ENCODE measurements at places on chromosomes 2 and 18.

DNA sequence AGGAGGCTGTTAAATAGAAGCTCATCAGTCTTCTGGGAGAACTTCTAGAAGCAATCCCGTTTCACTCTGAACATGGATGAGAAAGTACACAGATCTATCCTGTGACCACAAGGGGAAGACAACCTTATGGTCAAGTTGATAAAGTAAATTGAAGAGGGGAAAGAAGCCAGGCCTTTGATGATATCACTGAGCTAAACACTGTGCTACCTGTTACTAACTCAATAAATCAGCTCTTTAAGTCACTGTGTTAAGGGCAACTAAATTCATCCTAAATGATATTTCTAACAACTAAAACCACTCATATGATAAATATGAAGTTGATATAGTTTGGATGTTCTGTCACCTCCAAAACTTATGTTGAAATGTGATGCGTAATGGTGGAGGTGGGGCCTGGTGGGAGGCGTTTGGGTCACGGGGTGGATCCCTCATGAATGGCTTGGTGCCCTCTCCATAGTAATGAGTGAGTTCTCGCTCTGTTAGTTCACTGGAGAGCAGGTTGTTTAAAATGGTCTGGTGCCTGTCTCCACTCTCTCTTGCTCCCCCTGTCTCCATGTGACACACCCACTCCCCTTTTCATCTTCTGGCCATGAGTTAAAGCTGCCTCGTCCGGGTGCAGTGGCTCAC, 23.6 kb downstream of the OLA1 start:
- no peak for DNase-seq

- DNase-seq = no peak
Observed at GRCh38 chr18:36759167-36759776, 69.5 kb downstream of the TPGS2 start.

DNA sequence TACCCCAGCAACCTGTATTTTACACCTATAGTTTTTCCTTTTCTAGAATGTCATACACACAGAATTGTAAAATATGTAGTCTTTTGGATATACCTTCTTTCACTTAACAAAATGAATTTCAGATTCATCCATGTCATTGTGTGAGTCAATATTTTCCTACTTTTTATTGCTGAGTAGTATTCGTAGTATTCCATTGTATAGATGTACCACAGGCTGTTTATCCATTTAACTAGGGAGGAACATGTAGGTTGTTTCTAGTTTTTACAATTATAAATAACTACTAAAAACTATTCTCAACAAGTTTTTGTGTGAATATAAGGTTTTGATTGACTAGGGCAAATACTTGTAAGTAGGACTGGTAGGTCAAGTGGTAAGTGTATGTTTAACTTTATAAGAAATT, 187.4 kb downstream of the ACOXL start:
- DNase-seq = no peak

GRCh38 chr18:55128437-55128836, 169.2 kb upstream of the CCDC68 start:
- no peak for DNase-seq

DNA sequence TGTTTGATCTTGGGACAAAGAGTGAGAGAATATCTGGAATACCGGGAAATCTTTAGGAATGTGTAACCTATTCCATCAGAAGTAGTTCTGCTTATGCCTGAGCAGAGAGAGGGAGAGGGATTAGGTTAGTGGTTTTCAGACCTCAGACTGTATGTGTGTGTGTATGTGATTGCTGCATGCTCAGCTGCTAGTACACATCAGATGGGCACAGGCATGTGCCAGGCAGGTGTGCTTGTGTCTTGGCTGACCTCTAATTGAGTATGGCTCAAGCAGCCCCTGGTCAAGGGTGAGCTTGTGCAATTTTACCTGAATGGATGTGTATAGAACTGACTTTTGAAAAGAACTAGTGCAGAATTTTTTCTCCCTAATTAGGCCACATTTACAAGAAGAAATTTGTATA, 91.2 kb downstream of the INSIG2 start:
- no peak for DNase-seq

DNA sequence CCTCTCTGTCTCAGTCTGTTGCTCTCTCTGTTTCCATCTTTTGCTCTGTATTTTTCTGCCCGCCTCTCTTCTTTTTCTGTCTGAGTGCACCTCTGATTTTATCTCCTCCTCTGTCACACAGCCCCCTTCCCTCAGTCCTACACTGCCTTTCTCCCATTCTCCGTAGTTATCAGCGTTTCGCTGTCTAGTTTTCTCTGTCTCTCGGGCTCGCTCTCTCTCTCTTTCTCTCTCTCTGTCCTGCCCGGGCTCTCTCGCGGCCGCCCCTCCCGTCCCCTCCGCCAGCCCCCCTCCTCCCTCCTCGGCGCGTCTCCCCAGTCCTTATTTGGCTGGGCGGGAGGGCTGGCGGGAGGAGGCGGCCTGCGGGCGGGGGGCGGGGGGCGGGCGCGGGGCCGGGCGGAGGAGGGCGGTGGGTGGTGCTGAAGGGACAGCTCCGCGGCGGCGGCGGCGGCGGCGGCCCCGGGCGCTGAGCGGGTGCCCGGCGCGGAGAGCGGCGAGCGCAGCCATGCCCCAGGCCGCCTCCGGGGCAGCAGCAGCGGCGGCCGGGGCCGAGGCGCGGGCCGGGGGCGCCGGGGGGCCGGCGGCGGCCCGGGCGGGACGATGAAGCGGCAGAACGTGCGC, at the start of gene KCNK3:
TSS of gene KCNK3 (plus strand) at position 444 of the 618 bp plus-strand sequence. CDS start at position 598, 154 bp downstream.
- DNase-seq = no peak

DNA sequence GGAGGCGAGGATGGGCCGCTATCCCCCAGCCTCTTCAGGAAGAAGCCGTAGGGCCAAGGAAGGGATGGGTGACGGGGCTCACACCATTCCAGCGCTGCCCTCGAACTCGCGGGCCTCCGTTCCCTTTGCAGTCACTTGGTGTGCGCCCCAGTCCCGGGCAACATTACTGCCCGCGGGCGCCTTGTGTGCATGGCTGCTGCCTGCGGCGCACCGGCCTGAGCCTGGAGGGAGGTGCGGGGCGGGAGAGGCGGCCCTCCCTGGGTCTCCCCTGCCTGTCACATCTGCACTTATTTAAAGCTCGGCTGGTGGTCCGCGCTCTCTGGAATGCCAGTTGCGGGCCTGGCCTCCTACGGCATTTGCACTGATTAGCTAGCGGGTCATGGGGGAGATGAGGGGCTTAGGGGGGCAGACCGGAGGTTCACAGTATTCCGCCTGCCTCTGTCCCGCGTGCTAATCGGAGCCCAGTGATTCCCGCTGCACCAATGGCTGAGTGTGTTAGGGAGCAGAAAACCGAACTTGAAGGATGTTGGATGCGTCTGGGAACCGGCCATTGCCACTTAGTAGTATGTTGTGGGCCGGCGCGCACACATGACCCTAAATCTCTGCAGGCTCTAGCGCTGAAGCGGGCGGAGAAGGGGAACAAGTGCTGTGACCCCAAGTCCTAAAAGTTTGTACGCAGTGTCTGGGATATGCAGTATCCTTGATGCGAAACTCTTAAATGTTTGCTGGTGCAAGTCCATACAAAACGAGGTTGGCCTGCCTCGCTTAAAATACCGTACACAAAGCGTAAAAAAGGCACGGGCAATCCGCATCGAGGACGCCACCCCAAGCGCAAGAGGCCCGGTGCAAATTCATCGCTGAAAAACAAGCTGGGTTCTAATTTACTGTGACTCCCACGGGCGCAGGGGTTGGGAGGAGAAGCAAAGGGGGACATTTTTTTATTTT, 161.2 kb upstream of the SIX2 start:
- DNase-seq = no peak

DNA sequence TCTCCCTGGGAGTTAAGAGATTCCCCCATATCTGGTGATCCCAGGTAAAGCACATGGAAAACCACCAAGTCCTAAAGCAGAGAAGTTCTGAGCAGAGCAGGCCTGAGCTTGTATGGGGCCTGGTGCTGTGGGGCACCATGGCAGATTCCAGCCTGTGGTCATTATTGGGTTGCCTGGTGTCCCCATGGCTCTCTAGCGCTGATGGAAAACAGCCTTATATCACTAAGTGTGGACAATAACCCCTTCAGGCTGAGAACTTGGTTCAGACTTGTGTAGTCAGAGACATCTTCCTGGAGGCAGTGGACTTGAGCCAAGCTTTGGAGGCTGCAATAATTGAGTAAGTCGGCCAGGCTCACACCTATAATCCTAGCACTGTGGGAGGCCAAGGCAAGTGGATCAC, 96.8 kb downstream of the MCFD2 start:
- DNase-seq = no peak

DNA sequence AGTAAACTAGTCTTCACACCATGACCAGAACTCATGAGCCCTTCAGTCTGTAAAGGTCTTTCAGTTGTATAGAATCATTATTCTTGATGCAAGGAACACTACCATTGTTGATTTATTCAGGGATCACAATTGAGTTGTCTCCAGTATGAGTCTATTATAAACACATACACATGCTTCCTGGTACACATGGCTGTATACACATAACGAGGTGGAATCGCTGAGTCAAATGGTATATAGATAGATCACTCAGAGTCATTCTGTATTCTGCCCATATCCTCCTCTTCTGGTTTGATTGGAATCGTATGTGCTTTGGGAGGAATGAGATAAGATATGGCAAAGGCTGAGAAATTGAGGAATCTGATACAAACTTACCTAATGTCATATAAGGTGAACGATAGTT, 216.0 kb downstream of the UBE2E3 start:
- DNase-seq = no peak

GRCh38 chr2:80248146-80248545, 56.4 kb downstream of the LRRTM1 start:
- no peak for DNase-seq

- DNase-seq = no peak
Observed at GRCh38 chr2:67037655-67038054, 359.5 kb upstream of the ETAA1 start.

- no peak for DNase-seq
Observed at GRCh38 chr2:70977605-70978205, 725 bp upstream of the ANKRD53 start.

DNA sequence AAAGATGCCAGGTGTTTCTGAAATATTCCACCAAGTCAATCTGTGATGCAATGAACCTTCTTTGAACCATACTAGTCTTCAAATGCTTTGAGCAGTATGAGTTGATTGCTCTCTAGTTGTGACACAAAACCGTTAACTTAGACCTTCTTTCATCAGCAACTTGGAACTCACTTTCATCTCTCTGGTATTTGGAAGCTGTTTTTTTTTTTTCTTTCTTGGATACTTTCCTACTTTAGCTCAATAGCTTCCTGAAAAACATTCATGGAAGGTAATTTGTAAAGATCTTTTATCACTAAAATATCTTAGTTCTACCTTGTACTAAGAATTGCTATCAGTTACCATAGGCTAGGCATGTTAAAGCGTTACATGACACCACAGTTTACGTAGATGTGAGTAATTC, 1071.9 kb upstream of the CHAC2 start:
- DNase-seq = no peak

DNA sequence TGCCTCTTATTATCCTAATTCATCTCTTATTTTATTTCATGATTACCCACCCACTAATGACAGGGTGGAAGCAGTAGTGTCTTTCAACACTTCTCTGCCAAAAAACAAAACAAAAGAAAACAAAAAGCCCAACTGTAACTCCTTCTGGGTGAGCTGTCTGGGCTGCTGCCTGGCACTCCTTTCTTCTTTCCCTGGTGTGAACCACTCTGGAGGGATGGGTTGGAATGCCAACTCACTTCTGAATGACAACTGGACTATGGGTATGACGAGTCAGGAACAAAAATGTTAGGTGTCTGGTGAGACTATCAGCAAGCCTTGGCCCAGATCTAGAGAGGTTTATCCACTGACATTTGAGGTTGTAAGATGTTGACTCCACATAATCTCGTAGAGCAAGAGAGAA, 88.3 kb upstream of the ITGB6 start:
- no peak for DNase-seq

DNA sequence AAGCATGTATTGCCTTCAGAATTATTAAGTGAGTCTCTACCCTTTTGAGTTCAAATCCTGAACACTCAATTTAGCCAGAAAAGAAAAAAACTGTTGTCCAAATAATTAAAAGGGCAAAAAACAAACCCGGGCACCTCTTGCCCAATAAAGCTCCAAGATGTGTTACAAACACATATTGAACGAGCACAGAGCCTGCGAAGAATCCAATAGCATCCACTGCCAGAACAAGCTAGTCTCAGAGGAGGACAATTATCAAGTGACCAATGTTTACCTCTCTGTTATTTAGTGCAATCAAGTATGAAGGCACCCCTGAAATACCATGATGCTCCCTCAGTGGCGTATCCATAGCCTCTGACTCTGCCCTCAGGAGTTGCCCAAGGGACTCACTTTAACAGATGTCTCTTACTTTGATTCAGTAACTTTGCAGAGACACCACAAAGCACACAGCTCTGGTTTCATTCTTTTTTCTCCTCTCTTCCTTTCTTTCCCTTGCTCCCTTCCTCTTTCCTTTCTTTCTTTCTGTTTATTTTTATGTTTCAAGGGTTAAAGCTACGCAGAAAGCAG, 93.5 kb upstream of the SPATS2L start:
- no peak for DNase-seq

GRCh38 chr2:39991298-39991697, 212.2 kb upstream of the THUMPD2 start:
- DNase-seq = no peak

DNA sequence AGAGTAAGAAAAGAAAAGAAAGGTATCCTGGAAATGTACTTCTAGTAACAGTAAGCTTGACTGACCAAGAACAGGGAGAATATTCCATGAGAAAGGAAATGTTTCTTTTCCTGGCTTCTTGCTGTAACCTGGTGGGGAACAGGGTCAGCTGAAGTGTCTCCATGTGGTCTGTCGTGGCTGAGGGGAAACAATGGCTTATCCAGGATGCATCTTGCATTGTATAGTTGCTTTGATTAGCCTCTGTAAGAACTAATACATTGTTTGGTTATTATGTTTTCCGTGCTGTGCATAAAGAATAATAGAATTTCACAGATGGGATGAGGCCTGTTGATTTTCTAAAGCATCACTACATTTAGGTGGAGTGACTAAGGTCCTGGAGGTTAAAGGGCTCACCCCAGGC, 4.9 kb downstream of the CREG2 start:
- no peak for DNase-seq

GRCh38 chr2:28975671-28976070, 5.4 kb upstream of the TOGARAM2 start:
- peak; percentile 24 for DNase-seq

DNA sequence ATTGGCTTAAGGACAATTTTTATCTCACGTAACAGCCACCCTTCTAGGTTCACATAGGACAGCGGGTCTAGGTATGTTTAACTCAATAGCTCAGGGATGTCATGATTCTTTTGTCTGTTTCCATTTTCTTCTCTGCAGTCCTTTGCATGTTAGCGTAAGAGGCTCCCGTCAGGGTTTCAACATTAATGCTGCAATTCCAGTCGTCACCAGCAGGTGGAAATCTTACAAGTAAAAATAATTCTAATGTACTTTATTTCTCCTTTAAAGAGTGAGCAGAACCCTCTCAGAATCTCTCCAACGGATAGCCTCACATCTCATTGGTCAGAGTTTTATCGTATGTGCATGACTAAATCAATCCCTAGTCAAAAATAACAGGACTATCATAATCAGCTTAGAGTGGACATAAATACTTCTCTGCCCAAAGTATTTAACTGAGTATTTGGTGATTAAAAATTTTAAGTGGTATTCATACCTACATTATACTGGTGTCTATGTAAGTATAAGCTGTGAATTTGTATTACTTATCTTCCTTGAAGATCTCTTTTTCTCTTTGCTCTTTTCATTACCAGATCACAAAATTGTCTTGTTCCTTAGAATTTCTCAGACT, 487.2 kb upstream of the GCFC2 start:
- peak; percentile 24 for DNase-seq

Data from AML-193 (cell line).